Fibroblast of skin of left quadriceps (primary cell): ENCODE measurements at places on chromosomes 7 and 10.
A peak's percentile ranks its signal among the peaks of the same experiment; 100 is the strongest.

DNA sequence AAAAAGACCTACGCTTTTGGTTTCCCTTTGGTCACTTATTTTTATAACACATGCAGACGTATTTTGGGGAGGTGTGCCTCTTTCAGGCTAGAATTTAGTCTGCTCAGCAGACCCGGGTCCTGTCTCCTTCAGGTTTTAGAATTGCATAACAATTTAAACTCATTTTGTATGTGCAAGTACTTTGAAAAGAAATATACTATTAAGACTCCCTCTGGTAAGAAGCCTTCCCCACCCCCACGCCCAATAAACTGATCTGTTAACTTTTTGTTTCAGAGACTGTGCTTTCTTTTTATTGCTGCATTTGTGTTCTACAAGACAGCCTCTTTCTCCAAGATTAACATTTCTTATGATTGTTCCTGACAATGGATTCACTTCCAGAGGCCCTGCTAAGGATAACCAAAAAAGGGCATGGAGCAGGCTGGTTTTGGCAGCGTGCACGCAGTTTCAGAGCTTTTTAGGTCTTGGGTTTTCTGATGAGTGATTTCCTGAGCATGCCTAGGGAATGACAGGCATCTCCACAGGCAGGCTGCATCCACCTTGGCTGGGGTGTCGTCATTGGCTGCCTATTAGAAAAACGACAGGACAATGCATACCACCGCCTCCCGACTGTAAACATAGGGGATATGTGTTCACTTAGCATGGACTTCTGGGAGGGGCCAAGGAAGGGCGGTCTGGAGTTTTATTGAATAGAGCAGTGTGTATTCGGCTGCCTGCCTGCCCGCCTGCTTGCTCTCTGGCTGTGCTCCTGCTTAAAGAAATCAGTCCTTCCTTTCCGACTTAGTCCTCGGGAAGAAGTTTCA, at the start of gene CALD1:
Gene CALD1, plus strand, starts transcription at position 694 of the 800 bp plus-strand sequence. CDS start 88,100 bp downstream, outside the sequence.
- DNase-seq = peak; percentile 100

DNA sequence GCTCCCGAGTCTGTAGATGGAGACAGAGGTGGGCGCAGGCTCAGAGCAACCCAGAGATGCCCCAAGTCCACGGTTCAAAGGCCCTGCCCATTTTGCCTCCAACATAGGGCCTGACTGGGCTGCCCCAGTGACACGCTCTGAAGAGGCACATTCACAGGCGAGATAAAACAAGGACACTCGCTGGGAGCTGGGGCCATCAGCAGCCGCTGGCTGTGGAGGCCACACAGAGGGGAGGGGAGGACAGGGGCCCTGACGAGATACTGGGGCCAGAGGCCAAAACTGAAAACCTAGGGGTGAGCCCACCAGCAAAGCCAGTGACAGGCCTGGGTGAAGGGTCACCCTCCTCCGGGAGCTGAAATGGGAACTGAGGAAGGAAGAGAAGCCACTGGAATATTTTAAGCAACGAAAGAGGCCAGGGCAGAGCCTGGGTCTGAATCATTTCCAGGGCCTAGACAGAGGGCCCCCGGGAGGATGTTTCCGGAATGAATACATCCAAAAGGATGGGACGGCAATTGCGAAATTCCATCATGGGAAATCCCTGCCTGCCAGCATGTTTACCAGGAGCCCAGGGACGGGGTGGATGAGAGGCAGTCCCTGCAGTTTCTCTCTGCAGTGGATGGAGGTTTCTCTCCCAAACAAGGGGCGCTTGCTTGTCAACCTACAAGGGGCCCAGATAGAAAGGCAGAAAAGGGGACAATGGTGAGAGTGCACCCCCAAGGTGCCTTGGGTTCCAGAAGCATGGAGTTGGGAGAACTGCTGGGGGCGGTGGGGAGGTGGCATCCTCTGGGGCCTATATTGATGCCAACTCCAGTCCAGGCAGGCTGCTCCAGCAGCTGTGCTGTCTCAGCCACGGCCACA, 29.0 kb upstream of the HSPA12A start:
- peak; percentile 83 for DNase-seq

GRCh38 chr7:16646472-16647072, 591 bp downstream of the BZW2 start:
- no peak for DNase-seq

- no peak for DNase-seq
Measured at GRCh38 chr10:131902211-131902610, 1.4 kb downstream of the PPP2R2D start.

GRCh38 chr10:126060261-126060931, 164.0 kb downstream of the FANK1 start:
- peak; percentile 23 for DNase-seq

DNA sequence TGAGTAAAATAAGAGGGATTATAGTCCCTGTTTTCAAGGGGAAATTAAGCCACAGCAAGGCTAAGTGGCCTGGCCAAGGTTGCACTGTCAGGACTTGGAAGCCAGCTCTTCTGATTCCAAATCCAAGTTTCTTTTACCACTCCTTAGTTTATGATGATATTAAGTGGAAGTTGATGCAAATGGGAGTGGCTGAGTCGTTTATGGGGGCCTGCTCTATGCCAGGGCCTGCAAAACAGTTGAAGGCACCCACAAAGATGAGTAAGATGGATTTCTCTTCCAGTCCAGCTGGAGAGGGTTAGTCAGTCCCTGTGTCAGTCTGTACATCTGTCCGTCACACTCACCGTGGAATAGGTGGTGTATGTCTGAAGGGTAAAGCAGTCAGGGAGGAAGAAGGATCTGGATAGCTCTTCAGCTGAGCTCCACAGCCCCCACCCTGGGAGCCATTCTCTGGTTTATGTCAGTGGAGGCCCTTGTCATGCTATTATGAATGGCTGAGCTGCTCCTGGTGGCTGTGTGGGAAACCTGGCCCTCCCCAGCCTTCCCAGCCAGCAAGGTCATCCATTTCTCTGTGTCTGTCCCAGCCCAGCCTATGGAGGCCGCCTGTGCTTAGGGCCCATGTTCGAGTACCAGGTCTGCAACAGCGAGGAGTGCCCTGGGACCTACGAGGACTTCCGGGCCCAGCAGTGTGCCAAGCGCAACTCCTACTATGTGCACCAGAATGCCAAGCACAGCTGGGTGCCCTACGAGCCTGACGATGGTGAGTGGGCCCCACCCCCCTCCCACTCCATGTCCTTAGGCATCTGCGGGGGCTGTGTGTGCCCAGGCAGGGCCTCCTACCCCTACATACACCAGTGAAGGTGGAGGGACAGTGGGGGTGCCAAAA, 44.5 kb downstream of the TBATA start:
- no peak for DNase-seq

DNA sequence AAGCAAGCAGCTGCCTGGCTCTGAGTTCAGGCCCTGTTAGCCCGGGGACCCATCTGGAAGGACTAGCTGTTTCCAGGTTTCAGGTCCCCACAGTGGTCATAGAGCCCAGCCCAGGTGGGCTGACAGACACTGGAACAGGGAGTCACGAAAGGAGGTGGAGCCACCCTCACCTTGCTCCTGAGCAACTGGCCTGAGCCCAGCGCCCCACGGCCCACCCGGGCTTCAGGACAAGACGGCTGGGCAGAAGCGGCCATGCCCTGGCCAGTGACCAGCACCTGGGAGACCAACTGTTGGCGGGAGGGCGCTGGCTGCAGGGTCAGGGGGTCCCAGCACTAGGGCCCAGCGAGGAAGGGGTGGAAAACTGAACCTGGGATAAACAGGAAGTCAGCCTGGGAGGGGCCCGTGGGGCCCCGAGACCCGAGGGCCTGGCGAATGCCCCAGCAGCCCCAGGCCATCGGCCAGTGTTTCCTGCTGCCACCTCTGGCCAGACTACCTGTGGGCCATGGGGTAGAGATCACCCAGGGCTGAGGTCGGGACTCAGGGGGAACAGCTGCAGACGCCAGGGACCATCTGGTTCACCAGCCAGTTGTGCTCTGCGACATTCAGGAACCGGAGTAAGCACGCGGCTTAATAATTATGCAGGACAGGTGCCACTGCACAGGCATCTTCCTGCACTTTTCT, 282.1 kb upstream of the PPP2R2D start:
- DNase-seq = no peak

- no peak for DNase-seq
Measured at GRCh38 chr7:33217595-33217994, 88.2 kb downstream of the BBS9 start.

DNA sequence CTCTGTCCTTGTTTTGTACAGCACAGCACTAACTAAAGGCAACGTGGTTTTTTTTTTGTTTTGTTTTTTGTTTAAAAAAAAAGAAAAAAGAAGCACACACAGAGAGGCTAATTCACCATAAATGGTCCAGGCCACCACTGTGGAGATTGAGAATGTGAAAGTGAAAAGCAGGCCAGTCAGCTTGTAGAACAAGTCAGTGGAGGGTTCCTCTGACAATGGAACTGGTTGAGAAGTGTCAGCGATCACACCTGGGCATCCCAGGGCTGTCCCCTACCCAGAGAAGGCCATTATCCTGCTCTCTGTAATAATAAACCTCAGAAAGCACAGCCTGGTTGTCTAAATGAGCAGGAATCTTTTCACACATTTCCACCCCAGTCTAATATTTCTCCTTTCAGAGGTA, 119.6 kb upstream of the ZNF438 start:
- no peak for DNase-seq

GRCh38 chr10:122207596-122207995, 63.5 kb upstream of the BTBD16 start:
- DNase-seq = no peak

- no peak for DNase-seq
Measured at GRCh38 chr10:88108115-88108610, 244.7 kb downstream of the PTEN start.

- no peak for DNase-seq
Measured at GRCh38 chr10:125762692-125763648, 12.7 kb downstream of the MMP21 start.

GRCh38 chr7:18049262-18049661, 21.6 kb upstream of the PRPS1L1 start:
- DNase-seq = no peak

GRCh38 chr7:101031082-101031481, 11.2 kb downstream of the MUC17 start:
- DNase-seq = no peak

- DNase-seq = no peak
Measured at GRCh38 chr10:69845574-69846292, 44.0 kb downstream of the COL13A1 start.

- DNase-seq = no peak
Measured at GRCh38 chr10:124236816-124237215, 143.4 kb upstream of the CHST15 start.

- DNase-seq = no peak
Measured at GRCh38 chr10:133009218-133009950, 67.0 kb upstream of the CFAP46 start.

GRCh38 chr10:49171326-49172060, 16.7 kb downstream of the TMEM273 start:
- DNase-seq = no peak

GRCh38 chr7:112962815-112963214, 123.8 kb downstream of the GPR85 start:
- no peak for DNase-seq

GRCh38 chr7:142885311-142886230, at the start of gene TRPV6:
TSS of gene TRPV6 (minus strand) at chr7:142885745.
- DNase-seq = no peak

DNA sequence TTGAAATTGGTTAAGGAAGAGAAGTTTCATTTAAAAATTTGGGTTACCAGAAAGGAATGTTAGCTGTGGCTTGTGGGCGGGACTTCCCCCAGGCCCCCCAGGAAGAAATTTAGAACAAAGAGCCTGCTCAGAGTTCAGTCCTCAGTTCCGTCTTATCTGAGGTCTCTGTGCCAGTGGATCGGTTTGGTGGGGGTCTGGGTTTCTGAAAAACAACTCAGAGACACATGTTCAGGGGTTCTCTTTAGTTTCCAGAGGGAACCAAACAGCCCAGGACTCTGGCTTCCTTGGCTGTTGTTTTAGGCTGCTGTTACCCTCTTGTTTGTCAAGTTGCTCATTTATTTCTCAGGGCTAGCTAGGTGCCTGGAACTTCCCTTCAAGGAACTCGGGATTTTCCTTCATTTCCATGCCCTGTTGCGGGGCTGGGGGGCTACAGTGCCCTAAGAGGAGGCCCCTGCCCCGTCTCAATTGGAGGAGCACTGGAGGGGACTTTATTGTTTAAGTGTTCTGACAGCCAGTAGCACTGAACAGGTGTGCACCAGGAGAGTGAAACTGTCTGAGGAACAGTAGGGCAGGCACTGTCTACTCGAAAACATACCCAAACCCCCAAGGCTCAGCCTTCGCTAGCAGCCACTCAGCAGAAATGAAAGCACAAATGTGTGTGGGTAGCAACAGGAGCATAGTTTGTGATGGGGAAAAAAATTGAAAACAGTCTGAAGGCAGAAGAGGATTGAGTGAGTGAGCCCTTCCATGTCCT, 59.9 kb downstream of the ALOX5 start:
- DNase-seq = no peak

DNA sequence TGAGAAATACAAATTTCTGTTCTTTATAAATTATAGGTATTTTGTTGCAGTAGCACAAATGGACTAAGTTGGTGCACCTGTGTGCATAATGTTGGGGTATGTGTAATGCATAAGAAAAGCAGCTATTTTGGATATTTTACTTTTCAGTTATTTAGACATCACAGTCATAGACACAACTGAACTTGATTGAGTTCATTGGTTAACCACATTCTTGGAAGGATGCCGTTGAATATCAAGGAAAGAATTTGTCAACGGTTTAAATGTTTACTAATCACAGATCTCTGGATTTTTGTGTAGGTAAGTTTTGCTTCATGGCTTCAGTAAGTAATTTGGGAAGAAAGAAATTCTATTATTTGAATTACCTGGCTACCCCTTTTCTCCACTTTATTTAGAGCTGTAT, 4.1 kb downstream of the OTUD1 start:
- DNase-seq = peak; percentile 41

GRCh38 chr10:123996302-123996701, 97.1 kb downstream of the CHST15 start:
- DNase-seq = no peak

GRCh38 chr7:34973400-34973760, 63.9 kb downstream of the DPY19L1 start:
- no peak for DNase-seq

- DNase-seq = no peak
Measured at GRCh38 chr10:79377557-79378382, 30.5 kb downstream of the PPIF start.

GRCh38 chr7:45978010-45978681, 57.1 kb upstream of the IGFBP3 start:
- peak; percentile 89 for DNase-seq

DNA sequence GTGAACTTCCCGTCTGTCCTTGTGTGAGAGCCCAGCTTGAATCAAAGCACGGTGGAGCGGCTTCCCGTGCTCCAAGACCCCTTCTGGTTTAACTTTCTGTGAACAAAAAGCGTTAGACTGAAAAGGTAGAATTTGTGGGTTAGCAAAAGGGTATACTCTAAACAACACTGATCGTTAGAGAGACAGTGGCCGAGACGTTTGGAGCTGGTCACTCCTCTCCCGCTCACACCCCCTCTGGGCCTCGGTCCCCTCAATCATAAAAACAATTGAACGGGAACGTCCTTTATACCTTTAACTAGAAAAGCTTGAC, 502 bp downstream of the PRKRIP1 start:
- no peak for DNase-seq

DNA sequence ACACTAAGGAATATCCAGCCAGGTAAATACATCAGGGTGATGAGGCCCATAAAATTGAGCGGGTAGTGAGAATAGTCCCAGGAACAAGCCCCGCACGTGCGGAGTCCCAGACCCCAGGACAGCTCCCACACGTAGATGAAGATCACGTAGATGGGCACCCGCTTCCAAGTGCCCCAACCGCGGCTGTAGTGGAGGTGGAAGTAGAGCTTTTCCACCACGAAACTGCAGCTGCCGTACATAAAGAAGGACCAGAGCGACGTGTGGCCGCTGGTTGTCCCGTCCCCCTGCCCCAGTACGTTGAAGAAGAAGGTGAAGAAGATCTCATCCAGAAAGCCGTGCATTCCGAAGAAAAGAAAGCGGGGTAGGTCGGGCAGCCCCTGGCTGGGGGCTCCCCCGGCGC, 948 bp downstream of the TMEM229A start:
- DNase-seq = no peak
